ENCODE measurements at places on chromosomes 2 and 18.
A peak's percentile ranks its signal among the peaks of the same experiment; 100 is the strongest.

- no peak for DNase-seq
These were observed 695.4 kb upstream of the ID2 start for GRCh38 chr2:7986431-7986830.

DNA sequence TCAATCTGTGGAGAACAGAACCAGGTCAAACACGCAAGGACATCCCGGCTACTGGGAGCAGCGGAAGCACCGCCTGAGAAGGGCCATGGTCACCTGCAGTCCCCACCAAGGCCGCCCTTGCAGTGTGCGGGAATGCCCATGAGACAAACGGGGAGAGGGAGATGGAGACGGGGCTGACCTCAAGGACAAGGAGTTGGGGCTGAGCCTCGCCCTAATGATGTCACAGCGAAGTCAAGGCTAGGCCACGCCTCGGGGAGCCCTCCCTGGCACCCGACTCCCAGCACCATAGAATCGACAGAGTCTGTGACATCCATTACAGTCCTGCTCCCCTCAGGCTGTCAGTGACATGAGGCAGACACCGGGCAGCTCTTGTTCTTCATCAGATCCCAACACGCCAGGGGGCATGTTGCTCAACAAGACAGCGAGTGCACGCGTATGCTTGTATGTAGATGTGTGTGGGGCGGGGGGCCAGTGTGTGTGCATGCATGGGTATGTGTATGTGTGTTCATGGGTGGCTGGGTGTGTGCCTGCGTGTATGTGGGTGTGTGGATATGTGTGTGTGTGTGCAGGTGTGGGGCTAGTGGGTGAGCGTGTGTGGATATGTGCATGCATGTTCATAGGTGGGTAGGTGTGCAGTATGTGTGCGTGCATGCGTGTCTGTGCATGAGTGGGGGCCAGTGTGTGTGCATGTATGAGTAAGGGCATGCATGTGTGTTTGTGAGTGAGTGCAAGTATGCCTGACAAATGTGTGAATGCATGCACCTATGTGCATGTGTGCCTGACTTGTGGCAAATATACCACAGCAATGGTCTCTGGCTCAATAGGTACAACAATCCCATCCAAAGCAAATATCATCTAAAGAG, 57.0 kb downstream of the ANKMY1 start:
- DNase-seq: no peak

- DNase-seq: no peak
These were observed 711.2 kb downstream of the NRXN1 start for GRCh38 chr2:50320721-50321120.

DNA sequence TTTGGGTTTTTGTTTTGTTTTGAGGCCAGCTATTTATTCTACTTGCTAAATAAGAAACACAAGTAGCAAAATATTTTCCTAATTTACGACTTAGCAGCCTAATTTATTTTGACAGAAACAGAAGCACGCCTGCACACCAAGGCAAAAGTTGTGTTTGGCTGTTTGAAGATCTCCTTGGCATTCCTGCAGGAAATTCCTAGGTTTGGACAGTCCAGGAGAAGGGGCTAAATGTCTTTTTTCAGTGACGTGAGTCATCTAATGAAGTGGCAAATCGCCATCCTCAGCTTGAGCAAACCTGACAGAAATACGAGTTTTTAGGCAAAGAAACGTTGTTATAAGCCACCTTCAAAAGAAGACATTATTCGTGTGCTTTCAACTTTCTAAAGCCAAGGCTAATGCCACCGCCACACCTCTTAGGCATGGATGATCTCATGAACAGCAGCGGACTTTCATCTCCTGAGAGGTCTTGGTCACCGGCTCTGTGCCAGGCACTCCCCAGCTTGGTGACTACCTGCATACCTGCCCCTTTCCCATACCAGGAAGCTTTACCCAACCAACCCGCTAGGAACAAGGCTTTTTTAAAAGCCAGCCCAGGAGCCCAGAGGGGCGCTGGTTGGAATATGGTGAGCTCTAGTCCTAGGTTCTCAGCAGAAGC, 30.9 kb downstream of the STK39 start:
- no peak for DNase-seq

- no peak for DNase-seq
These were observed 97.0 kb upstream of the ATL2 start for GRCh38 chr2:38474021-38474456.

DNA sequence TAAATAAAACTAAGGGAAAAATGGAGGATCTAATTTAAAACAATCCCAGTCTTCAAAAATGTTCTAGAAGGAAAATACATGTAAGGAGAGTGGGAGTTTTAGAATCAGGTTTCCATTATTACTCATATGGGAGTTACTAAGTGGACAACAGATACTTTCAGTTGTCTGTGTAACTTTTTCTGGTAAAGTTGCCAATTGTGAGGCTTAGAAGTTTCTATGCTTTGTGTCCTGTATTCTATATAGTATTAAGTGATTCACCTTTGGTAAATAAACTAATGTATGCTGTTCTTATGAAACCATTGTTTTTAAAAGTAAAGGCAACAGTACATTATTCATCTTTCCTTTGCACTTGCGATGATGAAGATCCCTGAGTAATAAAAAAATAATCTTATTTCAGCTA, 274.9 kb downstream of the NR4A2 start:
- DNase-seq: no peak

DNA sequence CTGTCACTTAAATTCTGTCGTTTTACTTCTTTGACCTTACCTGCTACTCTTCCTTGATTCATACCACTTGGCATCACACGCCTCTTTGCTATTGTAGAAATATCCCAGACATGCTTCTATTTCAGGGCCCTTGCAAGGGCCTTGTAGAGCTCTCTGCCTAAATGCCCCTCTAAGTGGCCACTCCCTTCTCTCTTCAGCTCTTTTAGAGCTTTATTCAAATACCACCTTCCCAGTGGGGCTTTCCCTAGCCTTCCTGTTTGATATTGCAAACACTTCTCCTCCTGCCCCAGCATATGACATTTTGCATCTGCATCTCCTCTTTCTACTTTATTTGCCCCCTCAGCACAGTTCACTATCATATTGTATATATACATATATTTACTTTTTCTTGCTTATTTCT, 54.0 kb downstream of the PELI1 start:
- DNase-seq: no peak

GRCh38 chr18:72460210-72460680, 83.9 kb downstream of the CBLN2 start:
- DNase-seq: no peak

- no peak for DNase-seq
These were observed 2.6 kb downstream of the HOXD3 start for GRCh38 chr2:176159663-176160250.

DNA sequence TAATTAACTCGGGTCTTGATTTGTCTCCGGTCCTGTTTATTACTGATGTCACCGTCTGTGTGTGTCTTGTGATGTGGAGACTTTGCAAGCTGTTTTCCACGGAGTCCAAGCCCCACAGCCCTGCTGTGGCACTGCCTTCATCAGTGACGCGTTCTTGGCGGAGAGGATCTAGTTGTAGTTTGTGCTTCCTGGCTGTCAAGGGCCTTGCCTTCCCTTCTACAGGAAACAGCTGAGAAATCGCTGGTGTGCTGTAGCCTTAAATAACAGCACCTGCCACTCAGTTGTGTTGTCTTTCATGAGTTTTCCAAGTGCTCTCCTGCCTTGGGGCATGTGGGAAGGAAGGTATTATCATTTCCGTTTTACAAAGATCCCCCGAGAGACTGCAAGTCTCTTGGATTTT, 26.3 kb downstream of the CTIF start:
- DNase-seq: no peak

- DNase-seq: no peak
These were observed 74.7 kb upstream of the ETAA1 start for GRCh38 chr2:67322353-67323001.

GRCh38 chr2:120820953-120821279, 85.2 kb downstream of the GLI2 start:
- no peak for DNase-seq

DNA sequence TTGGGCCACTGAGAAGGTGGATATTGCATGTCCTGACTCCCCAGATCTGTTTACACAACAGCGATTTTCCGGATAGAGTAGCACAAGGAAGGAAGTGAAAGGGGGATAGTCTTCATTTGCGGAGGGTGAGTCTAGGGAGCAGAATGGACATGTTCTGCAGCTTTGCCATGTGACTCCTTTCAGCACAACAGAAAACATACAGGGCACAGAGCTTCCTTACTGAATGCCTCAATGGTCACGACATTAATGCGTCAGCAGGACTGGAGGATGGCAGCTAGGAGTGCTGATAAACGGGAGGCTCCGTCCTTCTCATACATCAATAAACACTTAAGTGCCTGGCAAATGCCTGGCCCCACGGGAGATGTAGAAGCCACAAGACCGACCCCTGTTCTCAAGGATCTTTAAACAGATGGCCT, 163.0 kb downstream of the FAM210A start:
- DNase-seq: no peak

DNA sequence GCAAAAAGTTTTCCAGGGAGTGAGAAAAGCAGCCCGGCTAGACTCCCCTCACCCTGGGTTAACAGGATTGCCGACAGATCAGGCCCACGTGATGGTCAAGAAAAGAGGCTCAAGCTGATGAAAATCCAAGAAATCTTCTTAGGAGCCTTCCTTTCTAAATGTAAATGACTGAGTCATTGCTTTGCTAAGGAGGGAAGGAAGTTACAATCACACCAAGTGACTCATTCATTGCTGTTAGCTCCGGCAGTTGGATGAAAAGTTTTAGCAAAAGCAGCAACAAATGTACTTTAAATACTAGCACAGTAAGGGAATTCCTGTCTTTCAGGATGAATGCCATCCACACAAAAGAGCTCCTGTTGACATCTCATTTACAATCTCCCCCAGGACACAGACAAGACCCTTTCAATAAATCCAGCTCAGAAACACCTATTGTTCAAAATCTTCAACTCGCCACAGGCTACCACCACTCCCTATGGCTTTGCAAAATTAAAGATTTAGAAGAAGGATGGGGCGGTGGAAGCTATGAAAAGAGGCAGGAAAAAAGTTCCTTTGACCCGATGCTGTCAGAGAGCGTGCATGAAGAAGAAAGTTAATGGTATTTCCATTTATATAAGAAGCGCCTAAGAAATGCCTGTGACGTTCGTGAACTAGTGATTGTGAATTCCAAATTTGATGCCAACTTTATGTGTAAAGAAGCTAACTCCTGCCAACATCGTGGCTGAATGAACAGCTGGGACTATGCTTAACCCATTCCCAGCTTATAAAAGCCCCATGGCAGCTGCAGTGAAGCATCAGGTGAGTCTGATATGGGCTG, 153.7 kb downstream of the TGIF1 start:
- no peak for DNase-seq

GRCh38 chr2:96760036-96760985, at the start of gene CNNM4:
Gene CNNM4 (plus strand): TSS chr2:96760902. CDS start chr2:96761000, 98 bp downstream.
- DNase-seq: peak; percentile 77

DNA sequence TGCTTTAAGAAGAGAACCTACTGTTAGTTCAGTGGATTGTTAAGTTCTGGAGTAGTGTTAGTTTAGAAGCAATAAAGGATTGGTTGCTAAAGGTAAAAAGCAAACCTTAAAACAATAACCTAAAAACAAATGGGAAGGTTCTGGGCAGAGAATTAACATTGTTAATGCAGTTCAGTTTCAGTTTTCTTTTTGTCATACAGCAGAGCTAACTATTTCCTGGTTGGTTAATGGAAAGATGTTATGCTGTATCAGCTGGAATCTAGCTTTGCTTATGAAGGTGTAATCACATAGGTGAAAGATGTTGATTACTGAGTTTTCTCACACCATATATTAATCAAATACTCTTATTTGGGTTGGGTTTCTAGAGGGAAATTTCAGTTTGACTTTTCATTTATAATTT, 23.8 kb downstream of the SMAD4 start:
- no peak for DNase-seq

GRCh38 chr2:97739893-97740245, 26.5 kb downstream of the ZAP70 start:
- no peak for DNase-seq

GRCh38 chr18:73446502-73446901, 578.7 kb upstream of the NETO1 start:
- no peak for DNase-seq

DNA sequence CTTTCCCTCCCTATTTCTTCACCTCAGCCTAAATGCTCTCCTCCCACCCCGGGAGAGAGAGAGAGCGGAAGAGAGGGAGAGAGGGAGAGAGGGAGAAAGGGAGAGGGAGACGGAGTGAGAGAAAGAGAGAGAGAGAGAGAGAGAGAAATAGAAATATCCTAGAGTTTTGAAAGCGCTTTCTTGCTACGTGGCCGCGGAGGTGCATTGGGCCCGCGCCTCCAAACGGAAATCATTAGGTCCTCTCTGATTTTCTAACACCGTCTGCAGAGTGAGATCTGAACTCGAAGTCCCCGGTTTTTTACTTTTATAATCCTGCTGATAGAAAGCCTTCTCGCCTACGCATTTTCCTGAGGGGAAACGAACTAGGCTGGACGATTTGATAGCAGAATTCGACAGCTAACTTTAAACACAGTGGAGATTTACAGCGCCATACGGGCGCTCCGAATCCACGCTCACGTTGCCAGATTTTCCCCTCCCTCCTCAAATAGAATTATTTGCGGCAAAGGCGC, 903 bp upstream of the EVX2 start:
- no peak for DNase-seq

DNA sequence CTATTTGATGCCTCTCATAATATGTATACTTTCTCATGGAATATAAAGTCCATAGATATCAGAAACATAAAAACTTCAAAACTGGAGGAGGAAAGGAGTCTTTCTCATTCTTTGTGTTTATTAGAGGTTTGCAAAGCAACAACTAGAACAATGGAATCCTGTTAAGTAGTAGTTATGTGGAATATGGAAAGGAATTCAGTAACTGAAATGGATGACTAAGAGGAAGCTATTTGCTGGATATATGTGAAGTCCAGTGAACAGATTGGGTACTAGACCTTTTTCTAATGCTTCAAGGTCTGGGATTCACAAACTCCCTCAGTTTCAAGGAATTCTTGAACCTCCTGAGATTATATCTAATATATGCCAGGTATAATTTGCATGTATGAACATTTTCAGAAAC, 353.6 kb upstream of the FANCL start:
- DNase-seq: no peak

- no peak for DNase-seq
These were observed 1.3 kb downstream of the NPPC start for GRCh38 chr2:231924889-231925275.

- DNase-seq: no peak
These were observed 93.2 kb downstream of the KCNS3 start for GRCh38 chr2:17971531-17972125.

GRCh38 chr2:84116143-84116542, 342.9 kb downstream of the SUCLG1 start:
- no peak for DNase-seq

DNA sequence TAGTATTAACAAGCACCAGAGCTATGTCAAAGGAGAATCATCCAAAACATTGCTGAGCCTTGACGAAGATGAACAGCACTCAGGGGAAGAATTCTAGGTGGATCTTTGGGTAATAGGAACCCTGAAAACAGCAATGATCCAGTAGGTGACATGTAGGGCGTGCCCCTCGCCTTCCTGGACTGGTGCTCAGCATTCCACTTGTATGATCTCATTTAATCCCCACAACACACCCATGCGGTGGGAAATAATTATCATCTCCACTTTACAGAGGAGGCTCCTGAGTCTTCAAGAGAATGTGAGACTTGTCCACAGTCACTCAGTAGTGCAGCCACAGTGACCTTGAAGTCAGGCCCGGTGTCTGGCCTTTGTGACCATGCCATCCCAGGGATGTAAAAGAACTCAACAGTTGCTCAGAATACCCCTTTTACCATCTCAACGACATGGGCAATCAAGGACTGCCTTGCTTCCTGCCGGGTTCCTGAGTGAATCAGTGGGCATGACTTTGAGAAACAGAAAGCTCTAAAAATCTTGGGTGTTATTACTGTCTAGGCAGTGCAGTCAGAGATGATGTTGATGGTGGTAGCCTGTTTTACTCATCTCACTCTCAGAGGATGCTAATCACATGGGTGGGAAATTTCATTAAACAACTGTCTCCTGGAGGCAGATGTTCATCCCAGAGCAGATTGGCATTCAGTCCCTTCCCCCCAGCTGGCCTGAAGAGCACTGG, 161.6 kb downstream of the BCL11A start:
- no peak for DNase-seq

Data from cerebellar nuclear complex (tissue), 1 donor.